ENCODE measurements at places on chromosomes 16 and 17.

DNA sequence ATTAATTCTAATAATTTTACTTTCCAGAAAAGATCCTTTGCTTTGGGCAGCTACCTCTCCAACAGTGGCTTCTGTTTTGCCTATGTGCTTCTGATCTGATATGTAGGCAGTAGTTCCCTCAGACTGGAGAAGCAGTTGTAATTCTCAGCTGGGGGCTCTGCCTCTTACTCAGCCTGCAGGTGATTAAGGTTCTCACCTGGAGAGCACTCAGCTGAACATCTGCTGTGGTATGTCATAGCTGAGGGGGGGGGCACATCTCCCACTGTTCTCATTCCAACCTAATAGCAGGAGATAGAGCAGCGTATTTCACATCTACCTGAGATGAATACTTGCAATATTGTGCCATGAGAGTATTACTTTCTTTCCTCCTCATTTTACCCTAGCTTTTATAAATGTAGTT, 511.9 kb upstream of the CDH8 start:
- no peak for DNase-seq

- no peak for DNase-seq
Measured at GRCh38 chr16:8966817-8967131, 3.1 kb upstream of the USP7 start.

GRCh38 chr16:54633943-54634362, 296.7 kb upstream of the IRX5 start:
- peak; percentile 33 for DNase-seq

DNA sequence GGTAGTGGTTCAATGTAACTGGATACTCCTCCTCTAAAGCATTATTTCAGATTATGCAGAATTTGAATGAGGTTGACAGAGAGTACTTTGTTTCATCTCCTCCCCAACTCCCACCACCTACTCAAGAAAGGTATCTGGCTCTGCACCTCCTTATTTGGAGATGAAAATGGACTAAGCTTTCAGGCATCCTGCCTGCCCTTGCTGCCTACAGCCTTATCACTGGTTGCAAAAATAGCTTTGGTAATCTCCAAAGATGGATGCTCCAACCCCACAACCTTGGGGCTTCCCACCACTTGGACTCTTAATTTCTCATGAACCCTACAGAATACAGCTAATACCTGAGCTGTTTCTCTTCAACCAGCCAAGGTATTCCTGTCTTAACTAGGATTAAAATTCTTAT, 45.3 kb upstream of the CORO6 start:
- DNase-seq, result no peak

DNA sequence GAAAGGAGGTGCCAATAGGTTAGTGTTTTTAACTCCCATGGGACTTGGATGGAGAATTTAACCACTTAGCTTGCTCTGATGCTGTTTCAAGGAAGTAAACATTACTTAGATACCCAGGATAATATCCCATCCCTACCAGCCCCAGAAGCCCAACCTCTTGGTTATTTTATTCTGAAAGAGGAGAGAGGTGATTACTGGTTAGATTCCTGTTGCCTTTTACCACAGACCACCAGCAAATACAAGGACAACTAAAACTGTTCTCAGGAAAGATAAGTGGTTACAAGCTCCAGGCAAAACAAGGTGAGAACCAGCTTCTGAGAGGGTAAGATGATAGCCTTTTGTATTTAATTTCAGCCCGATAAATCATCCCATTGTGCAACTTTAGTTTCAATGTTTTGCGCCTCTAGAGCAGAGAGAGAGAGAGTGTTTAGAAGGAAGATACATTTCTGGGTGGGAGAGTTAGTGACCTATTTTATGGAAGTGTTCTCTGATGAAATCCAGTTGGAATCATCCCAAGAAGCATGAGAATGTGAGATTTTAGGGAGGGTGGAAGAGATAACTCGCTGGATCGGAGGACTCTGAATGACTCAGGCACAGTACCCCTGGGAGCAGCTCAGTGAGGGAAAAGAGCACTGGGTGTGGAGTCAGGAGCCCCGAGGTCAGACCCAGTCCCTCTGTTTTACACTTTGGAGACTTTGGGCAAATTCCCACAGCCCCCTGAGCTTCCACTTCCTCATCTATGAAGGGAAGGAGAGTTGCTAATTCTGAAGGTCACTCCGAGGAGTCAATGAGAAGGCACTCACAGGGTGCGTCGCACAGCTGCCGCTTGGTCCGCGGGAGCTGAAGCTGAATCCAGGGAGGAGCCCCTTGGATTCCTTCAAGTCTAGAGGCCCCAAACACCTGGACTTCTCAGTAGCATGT, 12.1 kb downstream of the GLP2R start:
- DNase-seq, result no peak

DNA sequence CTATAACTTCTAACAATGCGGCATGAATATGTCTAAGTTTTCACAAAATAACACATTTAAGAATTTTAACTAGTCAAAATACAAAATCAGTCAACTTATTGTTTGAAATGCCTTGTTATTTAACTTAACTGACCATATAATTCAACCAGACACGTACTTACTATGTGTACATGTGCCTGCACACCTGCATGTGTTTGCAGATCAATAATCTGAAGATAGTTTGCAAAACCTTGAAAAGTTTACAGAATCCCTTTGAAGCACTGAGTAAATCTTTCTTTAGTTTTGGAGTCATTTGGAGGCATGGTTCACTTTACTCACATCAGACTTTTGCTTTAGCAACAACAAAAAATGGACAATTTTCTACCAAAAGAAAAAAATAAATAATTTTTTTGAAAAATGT, 363.8 kb downstream of the PMP22 start:
- no peak for DNase-seq

- no peak for DNase-seq
Measured at GRCh38 chr16:77965346-77965745, 57.0 kb upstream of the CLEC3A start.

GRCh38 chr16:28623172-28623711, 13.4 kb upstream of the SULT1A1 start:
- no peak for DNase-seq

- no peak for DNase-seq
Measured at GRCh38 chr17:41326173-41327145, 10.9 kb upstream of the KRTAP17-1 start.

DNA sequence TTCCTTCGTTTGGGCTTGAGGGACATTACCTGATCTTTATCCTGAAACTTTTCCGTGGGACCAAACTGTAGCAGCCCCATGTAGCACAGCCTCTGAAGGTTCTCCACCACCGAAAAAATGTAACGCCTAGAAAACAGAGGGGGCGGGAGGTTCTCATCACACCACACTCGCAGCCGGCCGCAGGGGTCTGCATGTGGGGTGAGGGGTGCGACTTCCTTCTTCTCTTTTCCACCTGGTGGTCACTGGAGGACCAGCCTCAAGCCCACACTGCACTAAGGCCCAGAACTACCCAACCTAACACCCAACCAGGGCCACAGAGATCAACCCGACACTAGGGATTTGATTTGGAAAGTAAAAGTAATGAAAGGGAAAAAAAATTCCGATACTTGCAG, 57.1 kb downstream of the GTF3C1 start:
- DNase-seq, result no peak

GRCh38 chr16:67077871-67078270, 31.9 kb upstream of the PHAF1 start:
- no peak for DNase-seq

DNA sequence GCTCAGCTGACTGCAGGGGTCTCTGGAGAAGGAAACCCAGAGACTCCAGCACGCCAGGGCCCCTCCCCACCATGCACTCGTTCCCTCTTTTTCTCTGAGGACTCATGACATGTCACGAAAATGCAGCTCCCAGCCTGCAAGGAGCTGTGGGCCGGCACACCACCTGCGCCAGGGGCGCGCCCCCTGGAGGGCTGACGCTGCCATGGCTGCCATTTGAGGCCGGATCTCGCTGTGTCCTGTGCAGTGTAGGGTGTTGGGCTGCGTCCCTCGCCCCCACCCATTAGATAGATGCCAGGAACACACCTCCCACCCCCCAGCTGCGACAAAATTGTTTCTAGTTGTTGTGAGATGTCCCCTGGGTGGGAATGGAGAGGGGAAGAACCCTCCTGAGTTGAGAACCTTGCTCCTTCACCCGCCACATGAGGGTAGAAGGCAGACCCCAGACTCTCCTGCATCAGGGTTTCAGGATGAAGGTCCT, 8.2 kb downstream of the SYNGR2 start:
- DNase-seq, result no peak

GRCh38 chr17:19305256-19305655, 57.3 kb downstream of the B9D1 start:
- DNase-seq, result no peak

GRCh38 chr16:53291757-53292392, 142.4 kb upstream of the RBL2 start:
- no peak for DNase-seq

DNA sequence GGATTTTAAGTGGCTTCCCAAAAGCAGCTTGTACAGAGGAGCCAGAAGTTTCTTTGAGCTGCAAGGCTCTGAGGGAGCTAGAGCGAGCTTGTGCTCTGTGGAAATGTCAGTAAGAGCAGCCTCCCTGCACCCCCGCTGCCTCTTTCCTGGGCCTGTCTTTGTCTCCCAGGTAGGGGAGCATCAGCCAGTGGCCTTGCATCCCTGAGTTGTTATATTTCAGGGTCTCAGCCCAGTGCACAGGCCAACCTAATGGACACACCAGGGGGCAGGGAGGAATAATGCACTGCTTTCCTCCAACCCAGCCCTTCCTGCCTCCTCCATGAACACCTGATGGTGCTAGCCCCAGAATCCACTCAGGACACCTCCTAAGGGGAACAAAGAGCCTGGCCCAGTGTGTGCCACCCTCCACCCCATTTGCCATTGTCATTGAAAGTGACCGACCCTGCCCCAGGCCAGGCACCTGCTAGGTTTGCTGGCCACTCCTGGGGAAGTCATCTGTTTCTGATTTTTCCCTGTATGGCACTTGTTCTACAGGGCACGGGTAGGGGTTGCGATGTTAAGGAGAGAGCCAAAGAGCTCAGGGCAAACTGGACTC, 6.3 kb downstream of the TPPP3 start:
- DNase-seq, result no peak

DNA sequence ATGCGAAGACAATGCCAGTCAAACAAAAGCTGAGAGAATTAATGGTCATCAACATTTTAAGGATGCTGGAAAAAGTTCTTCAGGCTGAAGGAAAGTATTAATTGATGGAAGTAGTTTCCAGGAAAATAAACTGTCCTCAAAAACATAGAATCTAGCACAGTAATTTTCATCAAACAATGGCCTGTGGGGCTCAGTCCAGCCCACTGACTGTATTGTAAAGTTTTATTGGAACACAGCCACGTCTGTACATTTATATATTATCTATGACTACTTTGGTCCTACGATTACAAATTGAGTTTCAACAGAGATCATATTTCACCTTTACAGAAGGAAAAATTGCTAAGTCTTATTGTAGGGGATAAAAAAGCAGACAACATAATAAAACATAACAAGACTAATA, 484.5 kb downstream of the KCNJ2 start:
- DNase-seq, result no peak

GRCh38 chr17:63512896-63513644, 10.1 kb upstream of the KCNH6 start:
- DNase-seq, result no peak

DNA sequence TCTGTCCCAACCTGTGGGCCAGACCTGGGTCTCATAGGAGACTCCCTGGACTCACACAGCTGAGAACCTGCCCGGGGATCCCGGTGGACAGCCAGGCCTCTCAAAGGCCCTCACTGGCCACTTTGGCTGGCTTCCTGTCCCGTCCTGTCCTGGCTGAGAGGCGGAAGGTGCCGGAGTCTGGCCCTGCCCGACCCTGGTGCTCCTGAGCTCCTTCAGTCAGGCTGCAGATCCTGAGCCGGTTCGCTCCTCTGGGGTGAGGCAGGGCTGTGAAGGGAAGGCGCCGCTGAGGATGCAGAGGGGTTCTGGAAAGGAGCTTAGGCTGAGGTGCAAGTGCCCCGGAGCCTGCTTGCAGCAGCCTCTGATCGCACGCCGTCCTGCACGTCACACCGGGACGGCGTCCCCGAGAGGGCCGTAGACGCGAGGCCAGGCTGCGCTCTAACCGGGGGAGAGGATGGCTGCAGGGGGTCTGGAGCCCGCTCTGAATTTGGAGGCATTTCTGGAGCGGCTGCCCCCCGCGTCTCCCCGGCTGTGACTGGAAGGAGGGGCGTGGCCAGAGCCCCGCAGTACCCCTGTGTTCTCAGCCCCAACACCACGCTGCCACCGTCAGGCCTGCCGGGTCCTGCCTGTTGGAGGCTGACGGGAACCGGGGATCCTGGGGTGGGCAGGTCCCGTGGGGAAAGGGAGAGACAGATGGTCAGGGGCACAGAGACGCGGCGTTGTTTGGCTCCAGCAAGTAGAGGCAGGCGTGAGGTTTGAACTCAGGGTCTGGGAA, 4.1 kb downstream of the HGS start:
- DNase-seq, result no peak

DNA sequence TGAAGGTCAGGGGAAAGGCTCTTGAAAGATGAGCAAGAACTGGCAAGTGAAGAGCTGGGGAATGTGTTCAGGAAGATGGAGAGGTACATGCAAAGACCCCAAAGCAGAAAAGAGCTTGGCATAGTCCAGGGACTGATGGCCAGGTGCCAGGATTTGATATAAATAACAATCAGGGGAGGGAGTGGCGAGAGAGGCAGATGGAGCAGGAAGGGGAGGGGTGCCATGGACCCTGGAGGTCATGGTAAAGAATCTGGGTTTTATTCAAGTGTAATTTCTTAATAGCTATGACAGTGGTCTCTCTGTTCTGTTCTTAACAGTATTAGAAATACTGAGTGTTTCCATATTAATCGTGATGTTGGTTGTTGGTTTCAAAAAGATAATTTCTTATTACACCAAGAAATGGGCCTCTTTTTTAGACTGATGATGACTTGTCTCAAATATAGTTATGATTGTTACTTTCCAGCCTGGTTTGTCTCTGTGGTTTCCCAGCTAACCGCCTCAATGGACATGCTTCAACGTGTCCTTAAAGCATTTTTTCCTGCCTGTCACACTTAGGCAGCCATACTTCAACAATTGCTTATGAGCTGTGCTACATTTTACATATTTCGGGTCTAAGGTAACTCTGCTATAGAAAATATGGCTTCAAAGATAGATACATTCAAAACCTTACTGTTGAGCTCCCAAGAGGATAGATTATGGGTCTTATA, 49.4 kb downstream of the MYH10 start:
- no peak for DNase-seq

DNA sequence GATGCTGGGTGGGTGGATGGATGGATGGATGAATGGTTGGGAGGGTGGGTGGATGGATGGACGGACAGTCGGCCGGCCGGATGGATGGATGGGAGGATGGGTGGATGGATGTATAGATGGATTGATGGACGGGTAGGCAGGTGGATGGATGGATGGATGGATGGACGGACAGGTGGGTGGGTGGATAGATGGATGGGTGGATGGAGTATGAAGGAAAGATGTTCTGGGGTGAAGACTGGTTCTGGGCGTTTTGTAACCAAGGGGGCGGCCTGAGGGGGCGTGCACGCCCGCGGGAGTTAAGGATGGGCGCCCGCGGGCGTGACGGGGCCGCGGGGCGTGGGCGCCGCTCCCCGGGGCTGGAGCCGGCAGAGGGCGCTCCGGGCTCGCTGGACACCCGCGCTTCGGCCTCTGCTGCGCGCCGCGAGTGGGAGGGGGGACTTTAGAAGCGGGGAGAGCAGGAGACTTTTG, at the start of gene NECAB2:
Gene NECAB2 (plus strand): TSS at position 407 of the 468 bp plus-strand sequence. CDS start 405 bp downstream, outside the sequence.
- DNase-seq, result no peak
